ENCODE measurements at places on chromosomes 2 and 18.

DNA sequence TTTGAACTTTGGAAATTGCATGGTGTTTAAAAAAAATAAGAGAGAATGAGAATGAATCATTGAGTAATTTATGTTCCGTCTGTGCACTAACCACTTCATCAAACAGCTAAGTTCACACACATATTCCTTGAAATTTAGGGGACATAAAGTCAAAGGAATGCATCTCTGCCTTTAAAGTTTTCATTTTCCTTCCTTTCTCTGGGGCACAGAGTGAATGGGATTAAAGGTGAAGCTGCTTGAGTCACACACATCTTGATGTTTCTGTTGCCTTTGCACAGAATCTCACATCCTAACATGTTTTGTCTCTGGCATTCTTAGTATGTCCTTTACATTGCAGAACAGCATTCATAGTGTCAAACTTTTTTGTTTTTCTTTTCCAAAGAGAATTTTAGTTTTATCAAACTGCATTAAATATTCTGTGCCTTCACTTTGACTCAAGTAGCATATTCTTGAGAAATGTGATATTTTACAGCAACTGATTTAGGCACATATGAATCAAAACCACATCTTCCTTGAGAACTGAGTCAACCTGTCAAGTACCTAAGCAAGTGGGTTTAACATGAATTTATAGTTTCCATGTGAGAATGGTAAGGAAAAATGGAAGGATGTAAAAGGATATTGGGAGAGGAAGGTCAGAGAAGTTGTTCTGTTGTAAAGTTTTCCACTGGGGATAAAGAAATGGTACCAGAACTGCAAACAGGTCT is 169.1 kb upstream of the THUMPD2 start:
- no peak for DNase-seq

DNA sequence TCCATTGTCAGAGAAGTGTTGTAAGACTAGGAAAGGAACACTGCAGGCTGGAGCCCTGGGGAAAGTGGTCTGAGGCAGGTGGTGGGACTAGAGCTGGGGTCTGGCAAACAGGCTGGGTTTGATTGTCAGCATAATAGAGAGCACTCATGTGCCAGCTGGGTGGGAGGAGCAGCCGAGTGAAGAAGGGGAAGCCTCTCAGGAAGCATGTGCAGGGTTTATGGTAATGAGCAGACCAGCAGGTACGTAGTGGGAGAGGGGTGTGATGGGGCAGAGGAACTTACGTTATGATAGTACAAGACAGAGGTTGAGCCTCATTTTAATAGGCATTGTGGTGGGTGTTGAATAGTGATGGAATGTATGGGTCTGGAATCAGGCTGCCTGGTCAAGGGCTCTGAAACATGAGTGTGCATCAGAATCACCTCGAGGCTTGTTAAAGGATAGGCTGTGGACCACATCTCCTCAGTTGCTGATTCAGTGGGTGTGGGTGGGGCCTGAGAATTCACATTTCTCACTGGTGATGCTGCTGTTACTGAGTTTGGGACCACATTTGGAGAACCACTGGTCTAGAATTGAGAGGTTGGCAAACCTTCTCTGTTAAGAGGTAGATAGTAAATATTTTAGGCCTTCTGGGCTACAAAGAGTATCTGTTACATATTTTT is 1.7 kb upstream of the MGAT5 start:
- DNase-seq, result no peak

DNA sequence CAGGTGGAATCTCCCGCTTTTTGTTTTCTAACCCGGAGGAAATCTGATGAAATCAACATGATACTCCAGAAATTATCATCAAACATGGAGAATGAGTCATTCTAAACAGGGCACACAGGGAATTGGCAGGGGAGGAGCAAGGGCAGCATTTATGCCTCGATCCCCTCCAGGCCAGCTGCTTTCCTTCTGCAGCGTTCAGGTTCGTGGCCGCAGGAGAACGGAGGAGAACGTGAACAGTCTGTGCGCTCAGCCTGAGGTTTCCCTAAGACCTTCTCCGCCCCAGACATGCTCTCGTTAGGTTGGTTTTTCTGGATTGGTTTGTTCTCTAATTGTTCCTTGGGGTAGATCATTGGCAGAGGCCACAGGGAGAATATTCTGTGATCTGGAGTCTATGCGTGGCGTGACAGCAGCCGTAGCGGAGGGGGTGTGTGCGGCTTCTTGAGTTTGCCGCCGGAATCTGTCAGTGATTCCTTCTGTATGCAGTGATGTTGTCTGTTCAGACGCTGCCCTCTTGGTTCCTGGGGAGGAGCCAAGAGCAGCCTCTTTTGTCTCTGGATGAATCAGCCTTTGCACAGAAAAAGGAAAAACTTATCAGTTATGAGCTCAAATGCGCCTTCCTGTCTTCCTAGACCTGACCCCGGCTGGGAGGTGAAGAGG is 75.9 kb downstream of the SH3BP4 start:
- DNase-seq, result no peak

- DNase-seq, result no peak
These were observed 23.2 kb downstream of the SUMO1 start for GRCh38 chr2:202215179-202215578.

DNA sequence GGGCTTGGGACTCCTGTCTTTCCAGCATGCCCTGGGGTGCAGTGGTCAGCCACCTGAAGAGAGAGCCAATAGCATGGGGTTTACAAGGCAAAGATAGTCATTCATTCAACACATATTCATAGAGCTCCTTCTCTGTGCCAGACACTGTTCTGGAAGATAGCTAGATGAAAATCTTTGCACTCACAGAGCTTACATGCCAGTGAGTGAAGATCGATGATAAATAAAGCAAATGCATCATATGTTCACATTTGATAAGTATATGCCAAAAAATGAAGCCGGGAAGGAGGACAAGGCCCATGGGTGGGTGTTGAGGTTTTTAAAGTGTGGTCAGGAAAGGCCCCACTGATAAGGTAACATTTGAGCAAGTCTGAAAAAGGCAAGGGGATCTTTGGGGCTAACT is 130.8 kb upstream of the CDCA7 start:
- DNase-seq, result no peak

GRCh38 chr2:15147591-15147990 is 413.5 kb downstream of the NBAS start:
- DNase-seq, result no peak

DNA sequence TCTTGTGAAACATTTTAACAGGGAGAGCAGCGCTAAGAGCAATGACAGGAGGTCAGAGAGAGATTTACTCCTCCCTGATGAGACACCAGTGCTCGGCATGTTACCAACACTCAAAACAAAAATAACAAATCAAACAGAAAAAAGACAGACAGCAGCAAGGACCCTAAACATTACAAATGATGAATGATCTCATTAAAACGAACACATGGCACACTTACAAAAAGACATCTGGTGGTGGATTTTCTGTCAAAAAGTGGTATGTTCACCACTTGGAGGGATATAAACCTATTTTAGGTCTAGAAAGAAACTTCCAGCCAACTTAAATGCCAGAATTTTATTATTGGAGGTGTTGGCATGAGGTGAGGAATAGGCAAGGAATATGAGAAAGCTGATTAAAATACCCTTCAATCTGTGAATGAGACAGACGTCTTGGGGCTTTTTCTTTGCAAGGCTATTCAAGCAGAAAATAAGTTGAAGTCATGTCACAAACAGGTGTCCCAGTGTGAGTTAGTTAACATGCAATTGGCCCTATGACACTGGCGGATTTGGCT is 112.8 kb downstream of the PRELID3A start:
- no peak for DNase-seq

DNA sequence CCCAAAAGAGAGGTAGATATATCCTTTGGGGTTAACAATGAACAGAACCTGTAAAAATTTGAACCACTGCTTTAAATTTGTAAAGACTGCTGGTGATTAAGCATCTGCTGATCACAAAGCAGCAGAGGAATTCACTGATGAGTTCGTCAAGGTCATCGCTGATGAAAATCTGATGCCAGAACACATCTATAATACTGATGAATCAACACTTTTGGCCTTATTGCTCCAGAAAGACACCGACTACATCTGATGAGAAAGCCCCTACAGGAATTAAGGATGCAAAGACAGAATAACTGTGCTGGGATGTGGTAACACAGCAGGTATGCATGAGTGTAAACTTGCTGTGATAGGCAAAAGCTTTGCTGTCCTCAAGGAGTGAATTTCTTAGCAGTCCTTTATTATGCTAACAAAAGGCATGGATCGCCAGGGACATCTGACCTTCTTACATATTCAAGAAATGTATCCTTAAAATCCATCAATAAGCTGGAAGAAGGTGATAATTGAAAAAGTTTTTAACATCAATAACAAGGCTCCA is 30.5 kb upstream of the SGPP2 start:
- no peak for DNase-seq

Data from NCI-H187 treated with DMSO at 0.1 percent for 48 hours (cell line).